ENCODE measurements at places on chromosomes 1 and 21. TPM values are rescaled to one million over a fixed set of nuclear protein-coding genes. Genes with fewer than 3 reads are reported as not detected.

- no peaks in the 10 kb centered on the region for H3K4me1 ChIP-seq
- no peaks in the 10 kb centered on the region for H3K36me3 ChIP-seq
- H3K4me3 ChIP-seq, result no peak overlapping the region
- no peaks in the 10 kb centered on the region for H3K27me3 ChIP-seq
Measured at GRCh38 chr1:232096751-232097150, 470.2 kb downstream of the DISC1 start.

- H3K27me3 ChIP-seq, result no peaks in the 10 kb centered on the region
- no peak for DNase-seq
- peak overlapping the region; percentile 25 for H3K4me3 ChIP-seq
- H3K4me1 ChIP-seq, result peaks cover 58% of the 10 kb centered on the region
- no peaks in the 10 kb centered on the region for H3K36me3 ChIP-seq
Measured at GRCh38 chr1:230105245-230105753, 38.3 kb downstream of the GALNT2 start.

The CNR2 gene
- total RNA-seq, result not detected

The INPP5B gene
- 13.4 TPM for total RNA-seq

The SELENBP1 gene
- total RNA-seq, result 70.2 TPM

The CELA3B gene
- not detected for total RNA-seq

The CFHR4 gene
- 0.20 TPM for total RNA-seq
